Amniotic epithelial cell (primary cell): ENCODE measurements at places on chromosomes 3 and 15.

DNA sequence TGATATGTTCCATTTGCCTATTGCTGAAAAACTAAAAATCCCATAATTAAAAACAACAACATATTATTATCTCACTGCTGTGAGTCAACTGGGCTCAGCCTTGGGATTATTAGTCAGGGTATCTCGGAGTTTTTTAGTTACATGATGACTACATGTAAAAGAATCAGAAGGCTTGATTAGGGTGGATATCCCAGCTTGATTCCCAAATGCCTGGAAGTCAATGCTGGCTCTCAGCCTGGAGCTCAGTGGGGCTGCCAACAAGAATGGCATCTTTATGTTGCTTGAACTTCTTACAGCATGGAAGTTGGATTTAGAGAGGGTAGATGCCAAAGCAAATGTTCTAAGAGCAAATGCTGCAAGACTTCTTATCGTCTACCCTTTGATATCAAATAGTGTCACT, 278.5 kb downstream of the PLOD2 start:
- peak; percentile 13 for DNase-seq

DNA sequence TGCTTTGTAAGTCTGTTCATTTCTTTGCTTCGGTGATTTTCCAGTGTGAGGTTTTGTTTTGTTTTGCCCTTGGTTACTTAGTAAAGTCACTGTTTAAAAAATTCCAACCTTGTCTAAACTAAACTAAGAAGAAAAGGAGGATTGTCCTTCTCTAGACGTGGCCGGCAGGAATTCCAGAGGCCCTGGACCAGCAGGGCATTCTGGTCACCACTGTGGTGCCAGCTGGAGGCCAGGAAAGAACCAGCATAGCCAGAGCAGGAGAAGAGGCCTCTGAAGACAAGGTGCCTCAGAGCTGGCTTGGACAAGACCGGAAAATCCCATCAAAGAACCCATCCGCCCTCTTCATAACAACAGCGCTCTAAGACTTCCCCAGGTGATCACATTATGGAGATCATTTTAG, 8.2 kb downstream of the PLOD2 start:
- no peak for DNase-seq

GRCh38 chr3:89360156-89360555, 252.7 kb downstream of the EPHA3 start:
- peak; percentile 60 for DNase-seq

DNA sequence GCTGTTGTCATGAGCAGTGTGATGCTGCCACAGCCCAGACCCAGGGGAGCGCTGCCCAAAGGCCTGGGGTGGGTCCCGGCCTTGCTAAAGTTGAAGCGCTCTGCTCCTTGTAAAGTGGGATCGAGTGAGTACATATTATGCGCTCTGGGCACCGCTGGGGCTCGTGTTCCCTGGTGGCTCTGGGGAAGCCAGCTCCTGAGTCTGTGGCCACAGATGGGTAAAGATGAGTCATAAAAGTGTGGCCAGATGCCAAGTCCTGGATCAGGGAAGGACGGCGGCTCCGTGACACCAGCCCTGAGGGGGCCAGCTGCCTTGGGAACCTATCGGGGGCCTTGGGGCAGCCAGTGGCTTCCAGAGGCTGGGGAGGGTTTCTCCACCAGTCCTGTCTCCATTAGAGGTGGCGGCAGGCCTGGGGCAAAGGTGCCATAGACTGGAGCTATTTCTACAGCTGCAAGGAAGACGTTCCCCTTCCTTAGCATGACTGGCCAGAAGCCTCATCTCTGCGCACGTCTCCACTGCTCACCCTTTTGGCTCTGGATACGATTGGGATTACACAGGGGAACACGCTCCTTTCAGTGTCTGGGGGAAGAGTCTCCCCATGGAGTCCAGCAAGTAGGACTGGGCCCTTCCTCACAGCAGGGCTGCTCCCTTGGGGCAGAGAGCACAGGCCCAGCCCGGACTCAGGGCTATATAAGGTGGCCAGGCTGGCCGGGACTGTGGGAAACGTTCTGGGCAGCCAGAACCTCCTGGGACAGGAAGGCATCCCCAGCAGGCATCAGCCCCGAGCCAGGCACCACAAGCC, 1.2 kb upstream of the ITIH4 start:
- DNase-seq, result peak; percentile 51

DNA sequence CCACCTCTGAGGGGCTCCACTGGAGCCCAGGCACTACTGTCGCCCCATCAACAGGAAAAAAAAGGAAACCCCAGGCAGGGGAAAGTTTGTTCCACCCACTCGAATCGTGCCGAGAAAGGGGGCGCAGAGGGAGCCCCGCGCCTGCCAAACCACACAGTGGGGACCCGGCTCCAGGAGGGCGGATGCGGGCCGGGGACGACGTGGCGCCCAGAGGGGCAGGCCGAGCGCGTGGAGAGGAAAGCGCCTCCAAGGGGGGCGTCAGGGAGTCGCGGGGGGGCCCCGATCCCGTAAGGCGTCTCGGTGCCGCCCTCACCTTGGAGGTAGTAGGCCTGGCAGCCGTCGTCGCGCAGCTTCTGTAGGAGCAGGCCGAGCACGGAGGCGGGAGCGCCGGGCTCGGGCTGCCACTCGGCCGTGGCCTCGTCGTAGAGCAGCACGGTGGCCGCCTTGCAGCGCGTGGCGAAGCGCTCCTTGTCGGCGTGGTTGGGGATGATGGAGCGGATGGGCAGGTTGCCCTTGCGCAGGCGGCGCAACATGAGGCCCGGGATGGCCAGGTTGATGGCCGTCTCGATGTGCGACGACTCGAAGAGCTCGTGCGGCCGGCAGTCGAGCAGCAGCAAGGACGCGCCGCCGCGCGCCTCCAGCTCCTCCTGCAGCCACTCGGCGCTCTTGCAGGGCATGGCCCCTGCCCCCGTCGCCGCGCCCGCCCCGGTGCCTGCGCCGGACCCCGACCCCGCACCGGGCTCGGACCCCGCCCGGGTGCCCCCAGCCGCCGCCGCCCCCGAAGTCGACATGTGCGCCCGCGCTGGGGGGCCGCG, 627 bp downstream of the DUSP7 start:
- peak; percentile 41 for DNase-seq

- no peak for DNase-seq
Observed at GRCh38 chr3:123783811-123784210, 100.3 kb downstream of the MYLK start.

GRCh38 chr3:133469140-133469731, 69.4 kb downstream of the BFSP2 start:
- DNase-seq, result no peak

DNA sequence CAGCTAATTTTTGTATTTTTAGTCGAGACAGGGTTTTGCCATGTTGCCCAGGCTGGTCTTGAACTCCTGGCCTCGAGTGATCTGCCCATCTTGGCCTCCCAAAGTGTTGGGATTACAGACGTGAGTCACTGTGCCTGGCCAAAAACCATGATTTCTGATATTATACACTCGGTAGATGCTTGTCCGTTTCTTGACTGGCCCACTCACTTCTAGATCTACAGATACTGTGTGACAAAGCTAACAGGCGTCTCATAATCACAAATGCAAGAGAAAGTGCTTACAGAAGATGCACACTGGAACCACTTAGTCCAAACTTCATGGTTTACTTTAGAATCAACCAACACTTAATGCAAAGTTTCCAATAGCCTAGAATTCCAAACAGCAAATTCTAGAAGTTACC, 8.4 kb downstream of the PROK2 start:
- no peak for DNase-seq

DNA sequence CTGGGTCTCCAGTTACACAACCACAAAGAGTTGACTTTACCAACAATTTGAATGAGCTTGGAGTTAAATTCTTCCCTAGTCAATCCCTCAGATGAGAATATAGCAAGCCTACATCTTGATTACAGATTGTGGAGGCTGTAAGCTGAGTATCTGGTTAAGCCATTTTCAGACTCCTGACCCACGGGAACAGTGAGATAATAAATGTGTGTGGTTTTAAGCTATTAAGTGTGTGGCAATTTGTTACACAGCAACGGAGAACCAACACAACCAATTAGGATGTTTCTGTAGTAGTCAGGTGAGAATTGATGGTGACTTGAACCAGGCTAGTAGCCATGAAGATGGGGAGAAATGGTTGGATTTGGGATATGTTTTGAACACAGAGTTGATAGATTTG, 37.7 kb upstream of the SLC4A7 start:
- DNase-seq, result peak; percentile 94

- no peak for DNase-seq
Observed at GRCh38 chr3:40886660-40887425, 312.5 kb upstream of the CTNNB1 start.

- no peak for DNase-seq
Observed at GRCh38 chr15:63915209-63915872, 81.6 kb upstream of the HERC1 start.

- DNase-seq, result no peak
Observed at GRCh38 chr3:107414325-107414964, 37.2 kb downstream of the CCDC54 start.

- peak; percentile 59 for DNase-seq
Observed at GRCh38 chr3:53287131-53287629, 31.4 kb upstream of the TKT start.

- DNase-seq, result peak; percentile 68
Observed at GRCh38 chr3:40584625-40585189, 59.9 kb downstream of the ZNF621 start.

DNA sequence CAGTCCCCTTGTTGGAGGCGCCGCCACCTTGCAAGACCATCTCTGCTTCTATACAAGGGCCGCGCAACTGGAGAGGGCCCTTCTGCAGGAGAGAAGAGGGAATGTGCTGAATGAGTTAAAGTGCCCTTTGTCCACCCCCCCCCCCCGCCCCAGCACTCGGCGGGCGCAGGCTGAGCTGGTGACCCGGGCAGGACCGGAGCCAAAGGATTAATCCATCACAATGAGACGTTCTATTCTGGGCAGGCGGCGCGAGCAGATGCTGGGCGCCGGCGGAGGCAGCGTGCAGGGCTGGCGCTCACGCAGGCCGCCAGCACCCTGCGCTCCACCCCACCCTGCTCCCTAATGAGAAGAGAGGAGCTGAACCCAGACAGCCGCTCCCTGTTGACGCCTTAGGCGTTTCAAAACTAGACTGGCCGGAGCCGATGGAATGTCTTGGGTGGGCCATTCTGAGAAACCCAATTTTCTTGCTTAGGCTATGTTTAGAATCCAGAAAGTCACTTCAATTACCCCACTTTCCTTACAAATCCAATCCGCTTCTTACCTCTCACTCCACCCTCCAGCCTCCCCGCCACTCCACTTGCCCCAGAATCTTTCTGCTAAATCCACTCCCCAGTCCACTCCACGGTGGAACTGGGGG, 32.9 kb downstream of the GJD2 start:
- no peak for DNase-seq

DNA sequence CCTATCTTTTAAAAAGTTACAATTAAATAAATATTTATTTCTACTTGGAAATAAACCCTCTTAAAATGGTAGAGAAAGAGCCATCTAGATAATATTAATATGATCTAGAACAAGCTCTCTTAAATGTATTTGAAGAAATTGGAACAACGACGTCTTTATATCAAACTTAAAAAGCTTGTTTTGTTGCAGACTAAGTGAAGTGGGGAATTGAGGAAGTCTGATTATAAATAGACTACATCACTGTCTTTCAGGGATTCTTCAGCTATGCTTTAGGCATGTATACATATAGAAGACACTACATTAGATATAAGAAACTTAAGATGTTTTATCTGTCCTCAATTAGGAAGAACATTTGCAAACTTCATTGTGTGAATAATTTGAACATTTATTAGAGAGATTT, 1.8 kb downstream of the BCHE start:
- DNase-seq, result peak; percentile 13

DNA sequence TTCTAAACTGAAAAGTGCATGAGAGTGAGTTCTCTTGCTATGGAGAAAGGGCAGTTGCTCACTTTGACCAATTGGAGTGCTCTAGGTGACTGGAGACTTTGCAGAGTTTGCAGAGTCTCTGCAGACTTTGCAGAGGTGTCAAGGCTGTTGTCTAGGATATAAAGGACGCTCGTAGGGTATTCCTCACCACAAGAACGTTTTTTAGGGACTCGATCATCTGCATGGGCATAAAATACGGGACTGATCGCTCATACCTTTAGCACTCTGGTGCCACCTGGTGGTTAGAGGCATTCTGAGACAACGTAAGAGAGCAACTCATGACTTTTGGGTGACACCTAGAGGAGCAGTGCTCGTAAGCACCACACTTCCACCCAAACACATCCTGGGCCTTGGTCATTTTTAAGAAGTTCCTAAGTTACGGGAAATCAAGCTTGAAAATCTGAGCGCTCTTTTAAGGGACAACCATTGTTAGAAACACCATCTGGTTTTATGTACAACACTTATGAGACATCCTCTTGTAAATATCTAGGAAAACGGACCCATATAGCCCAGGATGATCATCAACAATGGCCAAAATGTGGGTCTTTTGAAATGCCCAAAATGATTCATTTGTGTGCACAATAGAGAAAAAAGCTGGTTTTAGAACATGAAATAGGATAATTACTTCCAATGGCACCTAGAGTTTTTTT, 51.6 kb upstream of the XCR1 start:
- peak; percentile 83 for DNase-seq

DNA sequence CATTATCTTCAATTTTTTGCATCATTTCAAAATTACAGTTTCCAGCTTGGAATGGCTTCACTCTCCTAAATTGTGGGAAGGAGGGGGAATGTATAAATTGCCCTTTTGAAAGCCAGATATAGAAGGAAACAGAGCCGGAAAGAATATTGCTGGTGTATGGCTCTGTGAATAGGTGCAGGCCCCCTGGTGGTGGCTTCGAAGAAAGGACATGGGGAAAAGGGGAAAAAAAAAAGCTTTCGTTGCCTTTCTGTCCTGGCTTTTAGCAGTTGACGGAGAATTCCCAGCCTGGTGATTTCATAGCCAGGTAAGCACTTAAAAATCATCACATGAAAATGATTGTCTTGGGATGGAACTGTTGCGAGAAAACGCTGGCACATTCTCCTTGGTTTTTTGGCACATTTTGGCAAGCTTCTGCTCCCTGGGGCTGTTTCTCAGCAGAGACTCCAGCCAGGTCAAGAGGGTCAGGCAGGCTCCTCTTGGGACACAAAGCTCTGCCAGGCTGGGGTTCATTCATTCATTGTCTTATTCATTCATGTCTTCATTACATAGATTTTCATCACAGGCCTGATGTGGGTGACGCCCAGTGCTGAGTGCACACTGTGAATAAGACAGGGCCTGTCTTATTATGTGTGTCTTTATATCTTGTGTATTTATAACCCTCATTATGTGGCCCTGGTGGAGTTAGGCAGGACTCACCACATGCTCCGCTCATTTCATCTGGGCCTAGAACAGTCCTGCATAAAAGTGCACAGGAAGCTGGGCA, 300.0 kb upstream of the TPM1 start:
- peak; percentile 82 for DNase-seq
